Activated naive CD8-positive, alpha-beta T cell treated with anti-CD3 and anti-CD28 coated beads, Interleukin-2, amount 50 U/mL, for 24 hours (primary cell): ENCODE measurements at places on chromosomes 16 and 17.

- DNase-seq, result peak; percentile 87
- H3K27ac ChIP-seq, result no peak overlapping the region
Observed at GRCh38 chr17:48636177-48637018, 10.2 kb upstream of the HOXB9 start.

DNA sequence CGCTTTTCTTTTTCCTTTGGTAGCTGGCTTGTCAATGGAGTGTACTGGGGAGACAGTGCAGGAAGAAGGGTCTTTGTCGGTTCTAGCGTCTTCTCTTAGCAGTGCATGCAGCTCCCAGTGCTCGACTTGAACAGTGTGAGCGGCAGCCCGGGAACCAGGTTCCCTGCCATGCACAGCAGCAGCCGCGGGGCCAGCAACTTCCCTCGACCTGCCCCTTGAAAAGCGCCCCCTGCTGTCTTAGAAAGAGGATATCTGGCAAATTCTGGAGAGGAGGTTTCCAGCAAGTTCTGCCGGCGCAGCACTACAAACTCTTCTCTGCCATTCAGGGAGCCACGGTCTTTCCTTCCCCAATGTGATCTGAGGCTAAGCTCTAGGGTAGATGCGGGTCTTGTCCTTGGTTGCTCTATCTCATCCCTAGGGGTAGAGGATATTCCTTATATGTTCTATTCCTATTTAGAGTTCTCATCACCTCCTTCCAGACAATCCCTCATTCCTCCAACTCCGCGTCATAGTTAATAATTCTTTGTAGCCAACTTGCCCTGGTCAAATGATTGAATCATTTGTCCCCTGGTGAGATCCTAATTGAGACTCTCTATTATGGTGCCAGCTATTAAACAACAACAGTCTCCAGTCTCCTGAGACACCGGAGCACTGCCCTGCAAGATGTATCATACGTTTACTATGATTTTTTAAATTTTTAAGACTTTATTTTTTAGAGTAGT lies 451.3 kb downstream of the PMP22 start:
- H3K27ac ChIP-seq, result no peak overlapping the region
- DNase-seq, result peak; percentile 10
- no peak overlapping the region for H3K4me3 ChIP-seq
- no peaks in the 10 kb centered on the region for H3K36me3 ChIP-seq
- peaks cover 2% of the 10 kb centered on the region for H3K27me3 ChIP-seq
- H3K4me1 ChIP-seq, result peaks cover 3% of the 10 kb centered on the region

DNA sequence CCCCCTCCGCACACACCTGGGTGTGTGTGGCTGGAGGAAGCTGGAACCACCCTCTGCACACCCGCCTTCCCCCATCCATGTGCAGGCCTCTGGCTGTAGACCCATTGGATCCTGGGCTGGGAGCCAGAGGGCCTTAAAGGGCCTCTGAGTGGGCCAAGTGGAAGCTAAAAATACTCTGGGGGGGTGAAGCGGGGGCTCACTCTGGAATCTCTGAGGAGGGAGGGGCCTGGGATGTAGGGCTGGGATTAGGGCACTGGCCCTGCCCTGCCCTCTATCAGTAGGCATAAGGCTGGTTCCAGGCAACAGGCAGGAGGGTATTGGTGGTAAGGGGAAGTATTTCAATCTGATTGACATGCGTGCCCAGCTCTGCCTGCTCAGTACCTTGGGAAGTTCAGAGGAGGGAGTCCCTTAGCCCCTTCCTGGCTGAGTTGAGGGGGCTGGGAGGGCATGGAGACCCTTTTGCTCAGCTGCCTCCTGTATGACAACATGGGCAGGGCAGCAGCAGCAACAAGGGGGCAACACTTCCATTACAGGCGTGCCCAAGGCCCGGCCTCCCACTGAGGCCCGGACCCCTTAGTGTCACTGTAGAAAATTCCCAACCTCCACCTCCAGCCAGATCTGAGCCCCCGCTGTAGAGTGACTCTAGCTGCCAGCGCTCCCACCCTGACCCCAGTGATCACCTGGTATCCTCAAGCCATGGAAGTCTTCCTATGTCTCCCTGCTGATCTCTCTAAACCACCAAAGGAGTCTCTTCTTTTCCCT lies 5.2 kb downstream of the ITGA3 start:
- H3K36me3 ChIP-seq, result no peaks in the 10 kb centered on the region
- no peak for DNase-seq
- H3K27ac ChIP-seq, result no peak overlapping the region
- H3K4me1 ChIP-seq, result peaks cover 6% of the 10 kb centered on the region
- no peak overlapping the region for H3K4me3 ChIP-seq

DNA sequence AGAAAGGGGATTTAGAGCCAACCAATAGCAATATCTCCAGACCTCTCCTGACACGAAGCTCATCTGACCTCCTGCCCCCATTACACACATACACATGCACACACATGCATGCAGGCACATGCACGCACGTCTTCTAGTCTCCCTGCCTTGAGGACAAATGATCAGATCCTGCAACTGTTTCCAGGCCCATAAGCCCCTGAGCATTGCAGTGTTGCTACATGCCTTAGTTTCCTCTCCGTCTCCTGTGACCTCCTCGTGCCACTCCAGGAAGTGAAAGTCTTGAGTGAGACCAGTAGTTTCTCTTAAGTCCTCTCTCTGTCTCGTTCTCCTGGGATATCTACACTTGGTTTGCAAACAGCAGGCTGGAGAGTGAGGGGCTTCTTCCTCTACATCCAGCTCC lies 8.2 kb downstream of the CIITA start:
- peaks cover 39% of the 10 kb centered on the region for H3K27me3 ChIP-seq
- no peaks in the 10 kb centered on the region for H3K36me3 ChIP-seq
- no peak for DNase-seq
- peaks cover 56% of the 10 kb centered on the region for H3K4me1 ChIP-seq
- no peak overlapping the region for H3K4me3 ChIP-seq
- H3K27ac ChIP-seq, result no peak overlapping the region

DNA sequence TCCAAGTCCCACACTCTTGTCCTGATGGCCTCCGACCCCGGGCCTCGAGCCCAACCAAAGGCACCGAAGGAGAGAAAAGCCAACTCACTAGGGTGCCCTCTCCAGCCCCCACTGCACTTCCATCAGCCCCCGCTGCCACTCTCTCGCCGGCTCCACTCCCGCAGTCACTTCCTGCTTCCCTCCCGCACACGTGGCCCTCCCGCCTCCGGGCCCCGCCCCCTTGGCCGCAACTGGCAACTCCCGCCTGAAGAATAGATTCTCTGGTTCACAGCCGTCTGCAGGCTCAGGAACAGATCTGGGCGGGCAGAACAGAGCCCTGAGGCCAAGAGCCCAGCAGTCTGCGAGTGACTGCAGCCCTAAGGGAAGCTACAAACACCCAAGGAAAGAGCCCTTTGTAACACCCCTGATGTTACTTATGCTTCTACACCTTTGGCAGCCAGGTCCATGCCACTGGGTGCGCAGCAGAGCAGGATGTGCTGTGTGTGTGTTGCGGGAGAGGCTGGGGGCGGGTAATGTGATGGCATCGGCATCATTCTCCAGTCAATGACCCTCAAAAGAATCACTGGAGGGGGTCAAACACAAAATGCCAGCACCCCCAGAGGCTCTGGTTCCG lies at the start of gene SLC39A11:
TSS of gene SLC39A11 (minus strand) at position 166 of the 613 bp plus-strand sequence. CDS start 3,924 bp downstream, outside the sequence.
- peak; percentile 91 for DNase-seq
- H3K4me1 ChIP-seq, result peaks cover 17% of the 10 kb centered on the region
- H3K27ac ChIP-seq, result peak within 1 kb of the TSS; percentile 98
- H3K4me3 ChIP-seq, result peak within 1 kb of the TSS; percentile 97

DNA sequence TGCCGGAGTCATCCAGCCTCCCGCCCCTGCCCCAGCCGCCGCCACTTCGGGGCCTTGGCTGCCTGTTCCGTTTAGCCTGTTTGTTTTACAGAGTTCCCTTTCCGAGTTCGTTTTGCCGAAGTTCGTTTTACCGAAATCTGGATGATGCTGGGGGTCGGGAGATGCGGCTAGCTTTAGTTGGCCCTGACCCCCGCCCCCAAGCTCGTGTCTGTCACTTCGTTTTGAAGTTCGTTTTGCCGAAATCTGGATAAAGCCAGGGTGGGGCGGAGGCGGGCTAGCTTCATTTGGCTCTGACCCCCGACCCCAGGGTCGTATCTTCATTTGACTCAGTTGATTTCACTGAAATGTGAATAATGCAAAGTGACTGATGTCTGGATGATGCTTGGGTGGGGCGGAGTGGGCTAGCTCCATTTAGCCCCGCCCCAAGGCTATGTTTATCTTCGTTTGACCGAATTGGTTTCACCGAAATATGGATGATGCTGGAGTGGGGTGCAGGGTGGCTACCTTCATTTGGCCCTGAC lies 591 bp downstream of the PSMD7 start:
- H3K27me3 ChIP-seq, result no peaks in the 10 kb centered on the region
- H3K27ac ChIP-seq, result peak overlapping the region; percentile 98
- peaks cover 40% of the 10 kb centered on the region for H3K4me1 ChIP-seq
- peaks cover 49% of the 10 kb centered on the region for H3K36me3 ChIP-seq

DNA sequence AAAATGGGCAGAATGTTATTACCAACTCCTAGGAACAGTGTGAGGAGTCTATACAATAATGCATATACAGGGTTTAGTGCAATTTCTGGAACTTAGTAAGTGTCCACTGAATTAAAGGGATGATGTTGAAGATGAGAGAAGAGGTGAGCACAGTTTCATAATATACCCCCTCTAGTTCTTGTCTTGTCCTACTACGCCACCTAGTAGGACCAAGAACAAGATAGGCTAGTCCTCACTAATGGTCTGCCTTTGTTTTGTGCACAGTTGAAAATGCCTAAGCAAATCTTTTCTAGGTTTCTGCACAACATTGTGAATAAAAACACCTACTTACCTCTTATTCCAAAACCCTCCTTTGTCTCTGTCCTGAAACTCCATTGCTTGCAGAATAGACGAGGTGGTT lies 670.2 kb downstream of the CDH8 start:
- no peaks in the 10 kb centered on the region for H3K27me3 ChIP-seq
- DNase-seq, result no peak
- no peak overlapping the region for H3K4me3 ChIP-seq
- no peaks in the 10 kb centered on the region for H3K4me1 ChIP-seq
- H3K36me3 ChIP-seq, result no peaks in the 10 kb centered on the region

DNA sequence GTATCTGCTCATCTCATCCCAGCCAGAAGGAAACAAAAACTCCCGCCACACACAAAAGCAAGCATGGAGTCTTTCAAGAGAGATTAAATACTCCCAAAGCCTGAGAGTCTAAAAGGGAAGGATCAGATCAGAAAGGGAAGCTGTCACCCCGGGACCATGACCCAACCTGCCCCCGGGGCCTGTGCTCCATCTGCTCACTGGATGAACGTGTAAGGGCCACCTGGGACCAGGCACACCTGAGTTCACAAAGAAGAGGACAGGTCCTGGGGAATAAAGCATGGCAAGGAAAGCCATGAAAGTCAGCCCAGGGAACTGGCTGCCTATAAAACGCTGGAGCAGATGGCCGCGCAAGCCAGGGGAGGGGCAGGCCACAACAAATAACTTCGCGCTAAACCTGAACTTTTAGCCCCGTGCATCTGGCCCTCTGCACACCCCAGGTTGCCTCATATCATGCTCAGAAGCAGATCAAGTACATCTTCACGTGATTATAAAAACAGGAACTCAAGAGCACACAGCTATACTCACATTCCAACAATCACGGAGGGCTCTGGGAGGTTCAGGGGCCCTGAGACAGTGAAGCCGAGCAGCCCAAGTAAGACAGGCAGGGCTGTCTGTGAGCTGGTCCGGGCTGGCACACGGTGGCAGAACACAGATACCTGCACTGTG lies 3.4 kb downstream of the TMEM11 start:
- no peak overlapping the region for H3K27ac ChIP-seq
- H3K27me3 ChIP-seq, result no peaks in the 10 kb centered on the region
- DNase-seq, result no peak
- peaks cover 38% of the 10 kb centered on the region for H3K4me1 ChIP-seq
- H3K4me3 ChIP-seq, result no peak overlapping the region

DNA sequence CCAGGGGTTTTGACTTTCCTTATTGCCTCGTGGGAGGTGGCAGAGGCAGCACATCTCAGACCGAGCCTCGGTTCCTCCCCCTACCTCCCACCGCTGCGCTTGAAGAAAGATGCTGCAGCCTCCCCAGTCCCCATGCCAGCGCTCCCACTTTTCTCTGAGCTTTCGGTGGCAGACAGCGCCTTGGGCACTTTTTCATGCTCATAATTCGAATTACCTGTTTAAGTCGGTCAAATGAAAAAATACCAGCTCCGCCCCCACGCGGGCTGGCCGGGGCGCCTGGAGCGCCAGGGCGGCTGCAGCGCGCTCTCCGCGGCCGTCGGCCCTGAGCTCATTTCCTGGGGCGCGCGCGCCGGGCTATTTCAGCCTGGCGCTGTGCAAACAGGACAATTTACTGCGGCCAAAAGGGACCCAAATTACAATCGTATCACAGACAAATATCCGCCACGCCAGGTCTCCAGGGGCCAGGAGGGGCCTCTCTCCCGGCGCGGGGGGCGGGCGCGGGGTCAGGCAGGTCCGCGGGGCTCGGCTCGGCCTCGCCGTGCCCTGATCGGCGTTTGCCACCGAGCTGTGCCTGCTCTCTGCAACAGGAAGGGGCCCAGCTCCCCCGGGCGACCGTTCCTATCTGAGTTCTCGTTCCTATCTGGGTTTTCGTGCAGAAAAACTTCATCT lies 45.0 kb downstream of the SOST start:
- peak overlapping the region; percentile 63 for H3K4me3 ChIP-seq
- H3K36me3 ChIP-seq, result no peaks in the 10 kb centered on the region
- peaks cover 14% of the 10 kb centered on the region for H3K4me1 ChIP-seq

DNA sequence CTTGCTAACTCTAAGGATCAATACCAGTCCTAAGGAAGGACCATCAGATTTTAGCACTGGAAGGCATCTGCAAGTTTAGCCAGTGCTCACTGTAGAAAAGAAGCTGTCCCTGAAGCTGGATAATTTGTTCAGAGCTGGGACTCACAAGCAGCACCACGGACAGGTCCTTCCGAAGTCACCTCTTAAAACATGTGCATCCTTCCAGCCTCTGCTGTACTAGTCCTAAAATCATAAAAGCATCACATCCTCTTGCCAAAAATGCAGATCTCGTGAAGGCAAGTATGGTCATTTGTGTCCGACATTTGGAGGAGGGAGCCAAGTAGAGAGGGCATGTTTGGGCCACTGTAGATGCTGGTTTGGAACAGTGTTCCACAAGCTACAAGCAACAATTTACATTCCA lies 506.9 kb downstream of the RBFOX1 start:
- no peaks in the 10 kb centered on the region for H3K4me1 ChIP-seq
- no peak for DNase-seq
- no peak overlapping the region for H3K27ac ChIP-seq
- H3K36me3 ChIP-seq, result no peaks in the 10 kb centered on the region
- H3K4me3 ChIP-seq, result no peak overlapping the region

DNA sequence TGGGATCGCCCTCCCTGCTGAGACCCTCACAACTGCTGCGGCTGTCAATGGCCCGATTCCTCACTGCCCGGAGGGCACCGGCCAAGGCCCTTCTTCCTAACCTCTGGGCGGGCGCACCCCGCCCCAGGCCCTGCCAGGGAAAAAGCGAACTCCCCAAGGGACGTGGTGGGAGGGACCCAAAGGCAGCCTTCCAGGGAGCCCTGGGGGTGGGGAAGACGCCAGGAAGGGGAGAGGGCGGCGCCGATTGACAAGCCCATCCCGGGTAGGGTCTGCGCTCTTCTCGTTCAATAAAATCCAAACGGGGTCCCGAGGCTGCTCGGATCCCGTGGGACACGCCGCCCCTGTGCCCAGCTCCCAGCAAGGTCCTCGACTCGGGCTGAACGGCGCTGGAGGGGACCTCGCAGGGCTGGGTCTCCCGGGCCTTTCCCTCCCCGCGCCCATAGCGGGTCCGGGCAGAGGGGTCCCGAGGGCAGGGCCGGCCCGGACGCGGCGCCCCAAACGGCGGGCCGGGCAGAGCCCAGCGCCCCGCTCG lies 416 bp downstream of the KIFC3 start:
- peak overlapping the region; percentile 21 for H3K4me3 ChIP-seq
- H3K4me1 ChIP-seq, result peaks cover 36% of the 10 kb centered on the region
- H3K36me3 ChIP-seq, result peaks cover 1% of the 10 kb centered on the region
- DNase-seq, result no peak
- peaks cover 34% of the 10 kb centered on the region for H3K27me3 ChIP-seq
